Uterus (tissue), 4 donors: ENCODE measurements at places on chromosomes 2 and 18.

- no peak for DNase-seq
These were observed 137.7 kb upstream of the TRIB2 start for GRCh38 chr2:12579018-12579417.

- DNase-seq = no peak
These were observed 48.4 kb downstream of the TEX51 start for GRCh38 chr2:126947103-126947429.

DNA sequence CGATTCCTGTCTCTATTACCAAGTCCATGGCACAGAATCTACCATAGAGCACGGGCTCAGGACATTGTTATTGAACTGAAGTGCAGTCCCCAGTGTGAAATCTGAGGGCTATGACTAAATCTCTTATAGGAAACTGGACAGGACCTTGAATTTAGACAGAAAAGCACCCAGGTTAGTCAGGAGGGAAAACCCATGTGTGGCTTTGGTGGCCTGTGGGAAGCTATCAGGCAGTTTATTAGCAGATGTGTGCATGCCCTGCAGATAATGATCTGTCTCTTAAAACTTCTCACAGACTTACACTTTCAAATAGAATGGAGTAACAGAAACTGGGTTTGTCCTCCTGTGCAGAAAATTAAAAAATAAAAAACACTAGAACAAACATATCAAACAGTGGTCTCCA is 610.0 kb upstream of the RAB6C start:
- DNase-seq = no peak

- no peak for DNase-seq
These were observed 21.5 kb upstream of the SERPINB7 start for GRCh38 chr18:63753676-63754075.

DNA sequence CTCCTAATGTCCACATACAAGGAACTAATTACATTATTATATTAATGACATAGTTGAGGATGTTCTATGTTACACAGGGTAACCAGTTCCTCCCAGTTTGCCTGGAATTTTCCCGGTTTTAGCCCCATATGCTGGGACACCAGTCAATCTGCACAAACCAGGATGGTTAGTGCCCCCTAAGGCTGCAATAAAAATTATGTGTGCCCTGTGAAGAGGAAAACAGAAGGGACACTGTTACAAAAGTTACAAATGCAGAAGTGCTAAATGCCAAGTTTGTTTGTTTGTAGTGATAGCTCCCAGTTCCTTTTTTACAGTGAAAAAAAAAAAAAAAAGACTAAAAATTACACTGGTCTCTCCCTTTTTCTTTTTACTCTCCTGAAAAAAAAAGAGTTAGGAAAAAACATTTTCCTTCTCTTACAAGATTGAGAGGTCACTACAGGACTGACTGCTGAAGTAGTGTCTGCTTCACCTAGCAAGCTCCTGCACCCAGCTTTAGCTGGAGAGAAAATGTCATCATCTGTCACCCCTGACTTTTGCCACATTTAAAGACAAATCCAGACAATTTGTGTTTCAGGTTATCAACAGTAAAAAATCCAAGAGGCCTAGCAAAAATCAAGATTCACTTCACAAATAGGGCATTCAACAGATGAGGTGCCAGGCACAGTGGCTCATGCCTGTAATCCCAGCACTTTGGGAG is 3.2 kb downstream of the ANKRD44 start:
- DNase-seq = no peak
